ENCODE measurements at places on chromosomes 2 and 18.
A peak's percentile ranks its signal among the peaks of the same experiment; 100 is the strongest.

- no peak for DNase-seq
Measured at GRCh38 chr18:60506190-60506589, 133.6 kb upstream of the MC4R start.

- peak; percentile 58 for DNase-seq
Measured at GRCh38 chr2:54589340-54590215, 133.5 kb downstream of the SPTBN1 start.

DNA sequence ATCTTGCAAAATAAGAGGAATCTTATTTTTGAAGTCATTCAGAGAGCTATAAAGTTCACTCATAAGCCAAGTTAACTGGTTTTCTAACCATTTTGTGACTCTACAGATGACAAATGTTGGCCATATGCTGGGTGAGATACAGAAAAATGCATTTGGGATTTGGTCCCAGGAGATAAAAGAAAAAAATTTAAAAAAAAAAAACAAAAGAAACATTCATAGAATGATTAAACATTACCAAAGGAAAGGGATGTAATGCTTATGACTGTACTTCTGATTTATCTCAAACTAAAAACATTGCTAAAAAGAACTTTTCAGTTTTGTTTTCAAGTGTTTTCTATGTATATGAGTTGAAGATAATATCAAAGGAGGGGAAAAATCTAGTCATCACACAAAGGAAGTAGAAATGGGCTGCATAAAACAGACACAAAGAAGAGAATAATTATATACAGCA, 43.1 kb downstream of the PELI1 start:
- DNase-seq, result no peak

- peak; percentile 90 for DNase-seq
Measured at GRCh38 chr2:207107551-207107950, 58.2 kb downstream of the KLF7 start.

DNA sequence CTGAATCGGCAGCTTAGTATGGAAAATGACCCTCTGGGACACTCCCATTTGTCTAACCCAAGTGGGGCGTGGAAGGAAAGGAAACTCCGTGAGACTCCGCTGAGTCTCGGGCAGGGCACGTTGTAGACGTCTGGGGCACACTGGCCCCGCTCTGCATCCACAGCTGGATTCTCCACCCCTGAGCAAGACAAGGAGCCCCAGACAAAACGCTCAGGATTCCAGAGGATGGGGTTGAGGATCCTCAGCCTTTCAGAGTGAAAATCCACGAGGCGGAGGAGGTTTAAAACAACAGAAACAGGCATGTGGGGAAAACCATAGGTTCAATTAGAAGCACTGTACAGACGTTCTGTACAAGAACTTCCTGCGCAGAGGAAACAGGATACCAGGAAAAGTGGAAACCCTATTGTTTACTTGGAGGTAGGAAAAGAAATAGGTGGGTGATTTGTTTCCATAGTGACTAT, 124.9 kb upstream of the ZNF236 start:
- DNase-seq, result no peak

- DNase-seq, result no peak
Measured at GRCh38 chr2:18918280-18918679, 328.9 kb upstream of the NT5C1B start.

GRCh38 chr18:58458304-58458703, 170.6 kb downstream of the ALPK2 start:
- DNase-seq, result no peak

- no peak for DNase-seq
Measured at GRCh38 chr18:42658171-42658570, 457.3 kb downstream of the RIT2 start.
